ENCODE measurements at places on chromosomes 2 and 18.

GRCh38 chr2:203432811-203433210 is 102.3 kb downstream of the RAPH1 start:
- no peak for DNase-seq

DNA sequence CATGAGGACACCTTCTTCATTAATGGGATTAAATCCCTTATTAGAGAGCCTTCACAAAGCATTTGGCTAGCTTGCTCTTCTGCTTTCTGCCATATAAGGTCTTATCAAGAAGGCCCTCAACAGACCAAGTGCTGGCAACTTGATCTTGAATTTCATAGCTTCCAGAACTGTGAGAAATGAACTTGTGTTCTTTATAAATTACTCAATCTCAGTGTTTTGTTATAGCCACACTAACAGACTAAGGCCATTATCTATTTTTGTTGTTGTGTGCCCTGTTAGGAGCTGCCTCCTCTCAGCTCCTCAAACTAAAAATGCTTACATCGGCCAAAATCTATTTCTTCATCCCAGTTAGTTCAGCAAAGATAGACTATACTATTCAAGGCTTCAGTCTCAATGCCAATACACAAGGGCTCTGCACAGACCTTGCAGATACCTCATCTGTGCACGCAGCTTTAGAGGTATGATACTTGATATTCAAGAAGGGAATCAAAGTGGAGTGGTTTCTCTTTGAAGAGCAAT is 182.9 kb downstream of the GPD2 start:
- no peak for DNase-seq

DNA sequence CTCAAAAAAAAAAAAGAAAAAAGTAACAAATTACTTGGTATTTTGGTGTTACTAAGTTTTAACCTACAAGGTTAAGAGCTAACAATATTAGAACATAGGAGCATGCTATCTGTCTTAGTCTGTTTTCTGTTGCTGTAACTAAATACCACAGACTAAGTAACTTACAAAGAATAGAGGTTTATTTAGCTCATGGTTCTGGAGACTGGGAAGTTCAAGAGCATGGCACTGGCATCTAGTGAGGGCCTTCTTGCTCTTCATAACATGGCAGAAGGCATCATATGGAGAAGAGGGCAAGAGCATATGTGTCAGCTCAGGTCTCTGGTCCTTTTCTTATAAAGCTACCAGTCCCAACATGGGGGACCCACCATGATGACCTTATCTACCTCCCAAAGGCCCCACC is 36.5 kb downstream of the SMARCAL1 start:
- DNase-seq = no peak

GRCh38 chr2:105569606-105570005 is 170.8 kb upstream of the FHL2 start:
- no peak for DNase-seq

DNA sequence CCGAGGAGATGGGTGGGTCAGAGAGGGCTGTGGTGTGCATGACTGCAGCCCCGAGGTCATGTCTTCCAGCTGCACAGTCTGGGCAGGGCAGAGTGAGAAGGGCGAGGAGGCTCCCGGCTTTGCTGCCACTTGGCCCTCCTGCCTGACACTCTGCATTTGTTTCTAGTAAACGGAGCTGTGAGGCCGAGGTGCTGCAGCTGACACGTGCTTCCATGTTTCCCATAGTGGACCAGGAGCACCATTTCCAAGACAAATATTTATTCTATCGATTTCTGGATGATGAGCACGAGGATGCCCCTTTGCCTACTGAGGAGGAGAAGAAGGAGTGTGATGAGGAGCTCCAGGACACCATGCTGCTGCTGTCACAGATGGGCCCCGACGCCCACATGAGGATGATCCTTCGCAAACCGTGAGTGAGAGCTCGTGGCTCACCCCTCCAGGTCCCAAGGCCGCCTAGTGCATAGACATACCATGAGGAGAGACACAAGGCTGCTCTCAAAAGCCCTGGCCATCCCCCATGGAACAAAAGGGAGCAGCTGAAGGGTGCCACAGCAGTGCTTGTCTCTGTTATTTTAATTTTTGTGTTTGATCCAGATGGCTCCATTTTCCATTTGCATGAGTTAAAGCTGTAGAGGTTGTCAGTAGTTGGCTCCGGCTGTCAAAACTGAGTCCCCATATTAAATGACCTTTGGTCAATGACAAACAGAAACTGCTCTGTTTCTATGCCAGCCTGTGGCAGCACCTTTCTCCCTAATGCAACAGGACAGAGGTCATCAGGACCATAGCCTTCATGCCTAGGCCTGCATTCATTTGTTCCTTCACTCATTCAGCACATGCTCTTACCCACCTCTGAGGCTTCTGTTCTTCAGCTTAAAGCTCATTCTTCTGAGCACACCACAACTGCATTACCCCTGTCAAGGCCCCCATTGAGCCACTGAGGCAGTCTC is 108.3 kb upstream of the MAP3K20 start:
- DNase-seq = no peak
